ENCODE measurements at places on chromosomes 6 and 20.

- no peak for DNase-seq
Measured at GRCh38 chr20:57076152-57076652, 190.2 kb downstream of the BMP7 start.

GRCh38 chr20:11890331-11891076 lies 27.2 kb upstream of the BTBD3 start:
- no peak for DNase-seq

DNA sequence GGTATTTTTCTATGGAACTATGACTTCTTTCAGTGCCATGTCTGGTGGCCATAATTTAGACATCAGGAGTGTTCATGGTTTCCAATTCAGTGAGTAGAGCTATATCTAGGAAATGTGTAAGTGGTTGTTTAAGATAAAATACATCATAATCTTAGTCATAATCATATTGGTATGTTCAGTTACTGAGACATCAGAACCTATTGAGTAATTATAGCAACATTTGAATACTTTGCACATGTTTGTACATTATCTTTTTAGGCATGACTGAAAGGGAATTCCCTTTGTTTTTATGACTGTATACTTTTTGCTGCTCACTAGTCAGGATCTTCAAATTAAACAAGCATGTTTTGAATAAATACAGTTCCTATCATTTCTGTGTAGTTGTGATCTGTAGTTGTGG lies 64.0 kb downstream of the STXBP5 start:
- no peak for DNase-seq

DNA sequence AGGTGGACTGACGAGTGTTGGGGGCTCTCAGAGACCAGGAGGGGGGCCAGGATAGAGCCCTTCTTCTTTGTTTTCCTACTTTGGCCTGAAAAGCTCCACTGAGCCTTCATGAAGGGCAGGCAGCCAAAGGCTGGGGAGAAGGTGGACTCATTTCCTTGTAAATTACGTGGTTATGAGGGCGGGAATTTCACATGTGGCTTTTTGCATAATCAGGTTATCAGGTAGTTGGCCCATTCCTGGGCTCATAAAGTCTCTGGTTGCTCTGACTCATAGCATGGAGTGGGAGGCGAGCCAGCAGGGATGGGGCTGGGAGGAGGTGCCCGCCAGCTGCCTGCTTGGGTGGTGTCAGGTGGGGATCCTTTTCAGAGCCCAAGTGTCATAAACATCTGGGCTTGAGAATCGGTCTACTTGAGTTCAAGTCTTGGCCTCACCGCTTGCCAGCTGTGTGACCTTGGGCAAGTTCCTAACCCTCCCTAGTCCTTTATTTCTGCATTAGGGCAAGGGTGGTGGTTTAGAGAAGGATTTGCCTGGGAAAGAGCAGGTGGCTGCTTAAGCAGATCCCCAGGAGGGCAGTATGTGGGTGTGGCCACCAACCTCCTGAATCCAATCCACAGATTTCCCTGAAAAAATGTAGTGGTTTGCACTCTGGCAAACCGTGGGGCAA lies 26.5 kb upstream of the RNF24 start:
- no peak for DNase-seq

DNA sequence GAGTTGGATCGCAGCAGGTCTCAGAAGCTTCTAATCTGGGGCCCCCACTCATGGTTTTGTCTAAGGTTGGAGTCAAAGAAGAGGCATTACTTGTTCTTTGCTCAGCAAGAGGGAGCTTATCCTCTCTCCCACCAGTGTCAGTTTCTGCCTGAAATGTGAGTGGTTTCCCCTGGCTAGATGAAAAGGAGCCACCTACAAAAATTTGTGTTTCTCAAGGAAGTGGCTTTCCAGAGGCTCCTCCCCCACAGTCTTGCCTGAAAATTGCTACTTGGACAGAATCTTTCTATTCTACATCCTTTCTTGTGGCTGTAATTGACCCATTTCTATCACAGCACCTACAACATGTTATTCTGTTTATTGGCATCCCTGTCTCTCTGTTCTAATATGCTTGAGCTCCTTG lies 37.9 kb downstream of the SCML4 start:
- DNase-seq = no peak

- DNase-seq = no peak
Measured at GRCh38 chr20:32110173-32110704, 725 bp downstream of the TM9SF4 start.

DNA sequence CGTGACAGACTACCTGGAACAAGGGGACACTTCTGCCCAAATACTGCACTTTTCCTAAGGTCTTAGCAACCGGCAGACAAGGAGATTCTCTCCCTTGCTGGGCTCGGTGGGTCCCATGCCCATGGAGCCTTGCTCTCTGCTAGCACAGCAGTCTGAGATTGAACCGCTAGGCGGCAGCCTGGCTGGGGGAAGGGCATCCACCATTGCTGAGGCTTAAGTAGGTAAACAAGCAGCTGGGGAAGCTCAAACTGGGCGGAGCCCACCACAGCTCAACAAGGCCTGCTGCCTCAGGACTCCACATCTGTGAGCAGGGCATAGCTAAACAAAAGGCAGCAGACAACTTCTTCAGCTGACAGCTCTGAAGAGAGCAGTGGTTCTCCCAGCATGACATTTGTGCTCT lies 87.8 kb upstream of the ASCC3 start:
- DNase-seq = no peak

DNA sequence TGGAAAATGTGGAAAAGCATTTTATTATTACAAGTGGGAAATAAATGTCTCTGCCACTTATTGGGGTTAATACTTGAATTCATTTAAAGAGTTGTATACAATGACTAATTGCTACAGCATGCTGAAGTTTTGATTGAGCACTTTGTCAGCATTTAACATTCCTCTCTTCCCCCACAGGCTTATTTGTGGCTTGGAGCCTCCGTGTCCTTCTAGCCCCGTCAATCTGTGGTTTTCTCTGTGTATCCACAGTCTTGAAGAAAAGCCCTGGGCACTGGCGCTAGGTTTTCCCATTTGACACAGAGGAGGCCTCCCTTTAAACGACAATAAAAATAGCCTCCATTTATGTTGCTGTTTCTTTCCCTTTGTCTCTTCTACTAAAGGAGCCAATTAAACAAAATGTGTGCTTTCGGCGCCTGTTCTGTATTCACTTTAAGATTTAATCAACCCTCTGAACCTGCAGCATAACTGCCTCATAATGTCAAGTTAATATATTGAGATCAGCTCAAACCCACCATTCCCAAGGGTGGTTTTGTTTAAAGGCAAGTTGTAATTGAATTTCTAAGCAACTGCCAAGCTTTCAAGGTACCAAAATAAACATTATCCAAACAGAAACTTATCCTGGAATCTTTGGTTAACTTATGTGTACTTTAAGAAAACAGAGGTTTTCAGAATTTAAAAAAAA lies 326.6 kb upstream of the RNF24 start:
- DNase-seq = no peak

DNA sequence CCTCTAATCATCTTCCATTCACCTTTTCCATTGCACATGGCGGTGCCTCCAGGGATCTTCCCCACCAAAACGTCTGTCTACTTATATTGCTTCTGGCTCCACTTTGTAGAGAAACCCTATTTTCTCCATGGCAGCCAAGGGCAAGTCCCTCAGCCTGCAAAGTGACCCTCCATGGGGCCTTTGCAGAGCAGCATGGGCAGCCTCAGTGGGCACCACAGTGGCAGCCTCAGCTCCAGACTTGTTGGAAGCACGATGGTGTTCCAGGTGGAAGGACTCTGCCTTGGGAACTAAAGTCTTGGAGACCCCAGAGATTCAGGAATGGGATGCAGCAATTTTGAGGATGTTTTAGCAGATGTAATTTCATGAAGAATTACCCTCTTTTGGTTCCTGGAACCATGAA lies 18.5 kb upstream of the CCR6 start:
- no peak for DNase-seq

DNA sequence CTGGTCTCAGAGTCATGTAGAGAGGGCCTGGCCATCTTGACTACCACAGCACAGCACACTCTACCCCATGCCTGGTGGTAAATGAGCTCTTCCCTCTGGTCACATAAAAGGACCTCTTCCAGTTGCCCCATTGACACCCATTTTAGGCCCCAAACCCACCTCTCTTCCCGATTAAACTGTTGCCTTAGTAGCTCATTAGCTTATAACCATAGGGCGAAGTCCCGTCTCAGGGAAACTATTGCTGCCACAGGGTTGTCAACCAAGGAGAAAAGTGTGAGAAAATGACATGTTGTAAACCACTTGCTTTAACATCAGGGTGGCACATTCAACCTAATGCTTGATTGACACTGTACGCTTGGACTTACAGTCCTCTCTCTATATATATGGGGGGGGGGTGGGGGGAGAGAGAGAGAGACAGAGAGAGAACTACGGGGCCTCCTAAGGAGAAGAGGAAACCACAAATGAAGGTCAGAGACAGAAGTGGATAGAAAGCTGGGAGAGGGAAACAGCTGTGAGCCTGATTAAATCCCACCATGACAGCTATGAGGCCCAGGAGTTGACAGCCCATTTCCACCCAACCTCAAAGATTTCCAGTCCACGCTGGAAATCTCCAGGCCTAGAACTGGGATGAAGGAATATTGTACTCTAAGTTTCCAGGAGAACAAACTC lies 14.9 kb upstream of the BTN1A1 start:
- DNase-seq = no peak

GRCh38 chr6:129790785-129791184 lies 70.3 kb downstream of the TMEM244 start:
- DNase-seq = no peak

- DNase-seq = no peak
Measured at GRCh38 chr6:168884050-168884645, 369.5 kb downstream of the THBS2 start.

GRCh38 chr6:142470421-142470820 lies 168.6 kb downstream of the ADGRG6 start:
- no peak for DNase-seq

DNA sequence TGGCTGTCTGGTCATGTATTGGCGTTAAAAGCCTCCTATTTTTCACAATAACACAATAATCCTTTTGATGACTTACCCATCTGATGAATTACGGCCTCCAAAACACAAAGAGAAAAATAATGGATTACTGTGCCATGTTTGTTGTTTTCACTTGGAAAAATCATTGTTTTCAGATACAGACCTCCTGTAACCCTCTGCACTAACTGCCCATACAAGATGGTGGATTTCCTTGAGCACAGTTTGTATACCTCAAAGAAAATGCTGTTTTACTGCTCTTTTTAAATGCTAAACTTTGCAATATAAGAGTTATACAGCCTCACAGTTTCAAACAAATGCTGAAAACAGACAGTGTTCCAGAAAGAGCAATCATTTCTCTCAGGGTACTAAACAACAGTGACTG lies 61.0 kb downstream of the SMLR1 start:
- DNase-seq = no peak

GRCh38 chr6:20678831-20679352 lies 144.6 kb downstream of the CDKAL1 start:
- no peak for DNase-seq

DNA sequence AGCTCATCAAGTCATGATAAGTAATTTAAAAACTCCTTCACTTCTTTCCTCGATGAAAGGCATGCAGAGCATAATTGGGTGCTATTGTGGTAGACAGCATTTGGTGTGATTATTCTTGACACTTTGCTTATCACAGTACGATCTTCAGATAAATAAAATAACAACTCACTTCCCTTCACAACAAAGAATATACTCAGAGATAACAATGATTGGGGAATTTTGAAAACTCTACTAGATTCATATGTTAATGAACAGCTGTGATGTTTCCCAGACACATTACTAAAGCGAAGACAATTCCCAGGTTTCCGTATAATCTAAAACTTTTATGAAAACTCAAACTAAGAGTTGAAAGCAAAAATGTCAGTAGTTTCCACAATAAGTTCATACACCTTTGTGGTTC lies 670.6 kb upstream of the EPHA7 start:
- DNase-seq = no peak

DNA sequence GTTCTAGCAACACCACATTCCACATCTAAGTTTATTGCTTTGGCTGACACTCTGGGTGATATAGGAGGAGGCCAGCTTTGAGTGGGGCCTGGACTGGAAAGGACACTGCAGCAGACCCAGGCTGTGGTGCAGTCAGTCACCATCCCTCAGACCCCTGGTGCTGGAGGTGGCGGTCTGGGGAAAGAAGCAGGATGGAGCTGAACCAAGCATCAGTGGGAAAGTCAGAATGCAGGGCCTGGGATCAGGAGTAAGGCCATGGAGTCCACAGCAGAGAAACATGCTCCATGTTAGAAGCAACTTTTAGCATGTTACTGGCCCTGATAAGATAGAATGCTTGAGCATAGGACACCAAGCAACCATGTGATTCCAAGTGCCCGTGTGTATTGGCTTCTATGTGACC lies 5.9 kb downstream of the HLA-A start:
- no peak for DNase-seq

GRCh38 chr20:39089029-39089428 lies 126.9 kb downstream of the DHX35 start:
- no peak for DNase-seq

DNA sequence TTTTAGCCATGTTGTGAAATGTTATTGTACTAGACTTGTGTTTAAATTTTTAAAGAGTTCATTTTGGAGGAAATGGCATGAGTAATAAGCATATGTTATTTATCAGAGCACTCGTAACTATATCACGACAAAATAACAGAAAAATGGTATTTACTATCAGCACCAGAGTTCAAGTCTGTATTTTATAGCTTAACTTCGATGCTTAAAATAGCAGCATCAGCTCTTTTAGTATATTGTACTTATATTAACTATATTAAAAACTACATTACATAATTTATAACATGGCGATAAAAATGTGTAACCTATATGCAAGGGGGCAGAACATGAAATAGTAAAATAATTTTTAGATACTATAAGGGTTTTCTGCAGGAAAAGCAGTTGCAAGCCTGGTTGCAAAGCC lies 52.9 kb downstream of the ABRACL start:
- no peak for DNase-seq

DNA sequence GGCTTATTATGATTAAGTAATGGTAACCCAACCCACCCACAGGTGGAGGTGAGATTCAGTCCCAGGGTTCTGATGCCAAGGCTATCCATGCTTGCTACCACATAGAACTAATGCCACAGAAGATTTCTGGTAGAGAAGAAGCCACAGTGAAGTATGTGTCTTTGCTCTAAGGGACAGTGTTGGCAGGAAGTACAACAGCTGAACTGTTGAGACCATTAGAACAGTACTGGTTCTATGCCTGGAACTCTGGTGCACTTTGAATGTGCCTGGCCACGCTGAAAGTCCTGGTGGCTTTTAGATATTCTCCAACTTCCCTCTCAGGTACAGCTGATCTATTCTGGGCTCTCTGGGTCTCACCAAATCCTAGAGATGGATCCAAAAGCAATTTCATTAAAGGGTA lies 7.8 kb downstream of the STX7 start:
- no peak for DNase-seq

DNA sequence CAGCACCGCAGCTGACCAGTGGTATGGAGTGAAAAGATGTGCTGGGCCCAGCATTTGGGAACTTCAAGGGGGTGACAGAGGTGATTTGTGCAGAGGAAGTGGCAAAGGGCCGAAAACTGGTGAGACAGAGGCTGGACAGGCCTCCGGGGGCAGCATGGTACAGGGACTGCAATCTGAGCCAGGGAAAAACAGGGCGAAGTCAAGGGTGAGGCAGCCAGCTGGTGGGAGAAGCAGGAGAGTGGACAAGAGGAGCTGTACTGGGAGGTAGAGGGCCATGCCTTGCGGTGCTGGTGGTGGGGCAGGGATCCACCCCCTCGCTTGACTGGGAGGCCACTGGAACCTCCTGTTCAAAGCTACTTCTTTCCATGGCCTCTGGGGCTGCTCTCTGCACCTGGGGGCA lies 7.3 kb upstream of the GFRA4 start:
- DNase-seq = no peak

Data from activated CD8-positive, alpha-beta memory T cell treated with anti-CD3 and anti-CD28 coated beads for 1 hour (primary cell).